ENCODE measurements at places on chromosomes 11 and 22. TPM values are rescaled to one million over a fixed set of nuclear protein-coding genes. Genes with fewer than 3 reads are reported as not detected.

Gene IGSF9B
- total RNA-seq: 1.3 TPM

Gene MOV10L1
- total RNA-seq: 1.6 TPM

Gene AQP11
- 2.2 TPM for total RNA-seq

Gene ZNF280A
- not detected for total RNA-seq

Gene DBX1
- not detected for total RNA-seq

Gene COA4
- 346 TPM for total RNA-seq

Gene ADM
- total RNA-seq: 82.5 TPM

Gene ENTHD1
- total RNA-seq: not detected

Gene APOA1
- not detected for total RNA-seq

Gene ACRV1
- total RNA-seq: not detected

Gene MYEOV
- total RNA-seq: 59.0 TPM

DNA sequence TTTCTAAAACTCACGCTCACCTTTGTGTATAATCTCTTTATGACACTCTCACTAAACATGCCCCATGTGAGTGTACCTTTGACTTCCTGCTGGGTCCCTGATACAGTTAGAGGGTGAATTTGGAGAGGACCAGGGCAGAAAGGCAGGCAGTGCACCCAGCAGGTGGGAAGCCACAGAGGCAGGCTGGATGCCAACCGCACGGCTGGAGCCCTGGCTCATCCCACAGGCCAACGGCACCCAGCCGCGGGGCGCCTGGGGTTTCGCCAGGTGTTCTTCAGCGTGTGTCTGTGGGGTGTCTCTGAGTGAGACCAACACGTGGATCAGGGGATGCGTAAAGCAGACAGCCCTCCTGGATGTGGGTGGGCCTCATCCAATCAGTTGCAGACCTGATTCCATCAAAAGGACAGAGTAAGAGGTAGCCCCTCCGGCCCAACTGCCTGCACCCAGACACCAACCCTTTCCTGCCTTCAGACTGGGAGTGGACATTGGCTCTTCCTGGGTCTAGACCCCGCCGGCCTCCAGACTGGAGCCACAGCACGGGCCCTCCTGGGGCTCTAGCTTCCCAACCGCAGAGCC lies 51.6 kb downstream of the DHCR7 start:
- DNase-seq: no peak

GRCh38 chr22:45240810-45241631 lies at the start of gene KIAA0930:
KIAA0930 (minus strand) TSS chr22:45240894; CDS start chr22:45240703, 191 bp downstream.
- peak; percentile 44 for DNase-seq

GRCh38 chr11:127109796-127110480 lies 109.4 kb upstream of the KIRREL3 start:
- no peak for DNase-seq

GRCh38 chr11:93166194-93166593 lies 31.6 kb downstream of the SLC36A4 start:
- DNase-seq: no peak

GRCh38 chr11:87662287-87662686 lies 513.0 kb downstream of the RAB38 start:
- no peak for DNase-seq

DNA sequence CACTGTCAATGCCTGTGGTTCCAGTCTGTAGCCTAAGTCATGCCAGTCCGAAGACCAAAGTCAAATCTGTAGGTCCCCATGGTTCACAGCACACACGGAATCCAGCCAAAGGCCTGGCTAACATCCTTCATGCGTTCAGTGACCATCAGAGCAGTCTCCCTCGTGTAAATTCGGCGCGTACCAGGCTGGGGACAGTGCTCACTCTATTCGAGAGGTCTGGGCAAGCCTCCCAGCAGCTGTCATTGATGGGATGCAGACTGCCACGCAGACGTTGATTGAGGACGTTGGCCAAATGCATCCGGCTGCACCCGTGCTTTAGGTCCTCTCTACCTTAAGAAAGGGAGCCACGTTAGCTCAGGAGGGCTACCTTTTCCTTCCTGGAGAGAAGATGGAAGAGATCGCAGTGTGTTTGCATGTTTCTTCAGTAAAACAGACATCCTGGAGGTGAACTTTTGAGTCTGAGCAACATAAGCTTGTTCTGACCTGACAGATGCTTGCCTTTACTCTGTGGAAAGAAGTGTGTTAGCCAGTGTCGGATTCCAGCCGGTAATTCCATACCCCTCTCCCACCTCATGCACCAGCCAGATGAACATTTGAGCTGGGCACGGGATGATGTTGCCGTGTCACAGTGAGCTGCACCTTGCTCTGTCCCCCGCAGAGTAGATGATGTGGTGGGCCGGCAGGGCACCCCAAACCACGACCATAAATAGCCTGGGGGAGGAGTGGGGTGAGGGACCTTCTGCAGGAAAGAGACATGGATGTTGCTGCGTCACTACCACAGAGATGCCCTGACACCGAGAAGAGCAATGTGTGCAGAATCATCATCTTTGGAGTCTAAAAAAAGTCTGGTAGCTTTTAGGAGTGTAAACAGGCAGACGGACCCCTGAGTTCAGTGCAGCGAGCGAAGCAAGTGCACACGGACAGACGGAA lies 12.2 kb downstream of the CTTN start:
- no peak for DNase-seq

- DNase-seq: peak; percentile 79
Observed at GRCh38 chr11:57751676-57752253, at the start of gene BTBD18. BTBD18 (minus strand) TSS chr11:57751819; CDS start chr11:57751188, 631 bp downstream.

DNA sequence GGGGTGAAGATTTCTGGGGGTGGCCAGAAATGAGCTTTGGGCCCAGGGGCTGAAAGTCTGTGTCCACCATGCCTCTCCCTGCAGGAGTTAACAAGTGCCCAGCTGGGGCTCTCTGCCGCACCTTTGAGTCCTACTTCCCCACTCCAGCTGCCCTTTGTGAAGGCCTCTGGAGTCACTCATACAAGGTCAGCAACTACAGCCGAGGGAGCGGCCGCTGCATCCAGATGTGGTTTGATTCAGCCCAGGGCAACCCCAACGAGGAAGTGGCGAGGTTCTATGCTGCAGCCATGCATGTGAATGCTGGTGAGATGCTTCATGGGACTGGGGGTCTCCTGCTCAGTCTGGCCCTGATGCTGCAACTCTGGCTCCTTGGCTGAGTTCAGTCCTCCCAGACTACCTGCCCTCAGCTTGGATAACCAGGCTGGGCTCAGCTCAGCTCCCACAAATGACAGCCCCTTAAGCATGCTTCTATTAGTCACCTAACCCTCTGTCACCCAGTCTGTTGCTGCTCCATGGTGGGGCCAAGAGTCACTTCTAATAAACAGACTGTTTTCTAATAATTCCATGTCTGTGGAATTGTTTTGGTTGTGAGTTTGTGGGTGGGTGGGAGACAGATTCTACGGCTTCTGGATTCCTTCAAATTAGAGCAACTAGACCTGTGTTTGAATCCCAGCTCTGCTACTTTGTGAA lies 3.0 kb upstream of the INPPL1 start:
- DNase-seq: no peak

DNA sequence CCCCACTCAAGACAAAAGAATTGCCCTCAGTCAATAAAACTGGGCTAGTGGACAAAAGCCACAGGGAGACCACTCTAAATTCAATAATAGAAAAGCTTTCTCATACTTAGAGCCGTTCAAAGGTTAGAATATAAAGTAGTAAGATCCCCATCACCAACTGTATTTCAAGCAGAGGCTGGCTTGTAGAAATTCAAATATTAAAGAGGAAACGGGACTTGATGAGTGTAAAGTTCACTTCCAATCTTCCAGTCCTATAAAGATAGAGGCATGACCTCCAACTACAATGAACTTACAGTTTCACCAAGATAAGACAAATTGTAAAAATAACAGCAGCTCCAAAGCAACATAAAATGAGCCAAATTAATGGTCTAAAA lies 70.4 kb downstream of the CCDC34 start:
- no peak for DNase-seq

- no peak for DNase-seq
Observed at GRCh38 chr22:36015155-36015810, 13.3 kb downstream of the RBFOX2 start.

GRCh38 chr22:17242641-17243040 lies 23.4 kb upstream of the ADA2 start:
- DNase-seq: no peak

GRCh38 chr11:3052109-3052479 lies 5.1 kb downstream of the CARS1 start:
- DNase-seq: no peak

DNA sequence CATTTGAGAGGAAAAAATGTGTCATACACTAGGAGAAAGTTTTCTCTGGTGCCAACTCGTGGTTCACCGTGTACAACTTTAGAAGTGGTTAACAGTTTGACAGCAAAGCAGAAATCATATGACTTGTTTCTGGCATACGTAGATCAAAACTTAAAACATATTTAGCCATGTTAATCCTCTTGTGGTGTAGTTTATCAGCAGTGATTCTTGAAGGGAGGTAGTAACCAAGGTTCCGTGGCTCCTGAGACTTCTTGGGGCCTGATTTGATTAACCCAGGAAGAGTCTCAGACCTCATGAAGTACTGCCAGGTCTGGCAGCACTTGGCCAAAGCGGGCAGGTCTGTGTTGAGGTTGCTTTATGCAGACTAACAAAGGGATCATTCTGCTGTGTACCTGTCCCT lies 40.5 kb downstream of the SREBF2 start:
- no peak for DNase-seq

DNA sequence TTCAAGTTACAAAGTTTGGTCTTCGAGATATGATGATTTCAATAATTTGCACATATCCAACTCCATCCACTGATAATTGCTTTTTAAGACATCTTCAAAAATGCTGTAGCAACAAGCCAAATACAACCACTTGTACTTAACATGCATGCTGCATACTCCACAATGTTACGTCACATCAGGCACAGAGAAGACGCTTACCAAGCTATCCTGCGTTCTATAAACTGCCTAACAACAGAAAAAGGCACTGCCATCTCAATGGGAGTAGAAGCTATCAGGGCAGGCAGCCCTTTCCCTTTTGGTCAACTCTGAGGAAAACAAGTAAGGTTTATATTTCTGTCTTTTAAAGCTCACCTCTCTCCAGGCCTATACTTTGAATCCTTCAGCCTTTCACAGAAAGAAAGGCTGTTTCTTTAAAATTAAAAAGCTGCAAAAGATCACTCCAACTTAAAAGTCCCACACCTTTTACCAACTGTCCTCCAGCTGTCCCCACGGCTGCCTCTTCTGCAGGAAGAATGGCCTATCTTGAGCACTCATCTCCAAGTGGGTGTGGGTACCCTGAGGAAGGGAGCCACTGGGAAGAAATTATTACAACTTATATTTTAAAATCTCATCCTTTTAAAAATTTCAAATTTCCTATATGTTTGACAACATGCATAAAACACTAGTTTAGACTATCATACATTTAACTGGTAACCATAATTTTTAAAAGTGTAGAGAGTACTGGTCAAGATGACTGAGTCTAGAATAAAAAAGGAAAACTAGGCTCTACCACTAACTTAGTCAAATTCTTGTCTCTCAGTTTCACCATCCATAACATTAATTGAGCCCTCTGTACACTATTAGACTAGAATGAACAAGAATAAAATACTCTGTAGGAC lies 14.5 kb downstream of the PHF21A start:
- no peak for DNase-seq

DNA sequence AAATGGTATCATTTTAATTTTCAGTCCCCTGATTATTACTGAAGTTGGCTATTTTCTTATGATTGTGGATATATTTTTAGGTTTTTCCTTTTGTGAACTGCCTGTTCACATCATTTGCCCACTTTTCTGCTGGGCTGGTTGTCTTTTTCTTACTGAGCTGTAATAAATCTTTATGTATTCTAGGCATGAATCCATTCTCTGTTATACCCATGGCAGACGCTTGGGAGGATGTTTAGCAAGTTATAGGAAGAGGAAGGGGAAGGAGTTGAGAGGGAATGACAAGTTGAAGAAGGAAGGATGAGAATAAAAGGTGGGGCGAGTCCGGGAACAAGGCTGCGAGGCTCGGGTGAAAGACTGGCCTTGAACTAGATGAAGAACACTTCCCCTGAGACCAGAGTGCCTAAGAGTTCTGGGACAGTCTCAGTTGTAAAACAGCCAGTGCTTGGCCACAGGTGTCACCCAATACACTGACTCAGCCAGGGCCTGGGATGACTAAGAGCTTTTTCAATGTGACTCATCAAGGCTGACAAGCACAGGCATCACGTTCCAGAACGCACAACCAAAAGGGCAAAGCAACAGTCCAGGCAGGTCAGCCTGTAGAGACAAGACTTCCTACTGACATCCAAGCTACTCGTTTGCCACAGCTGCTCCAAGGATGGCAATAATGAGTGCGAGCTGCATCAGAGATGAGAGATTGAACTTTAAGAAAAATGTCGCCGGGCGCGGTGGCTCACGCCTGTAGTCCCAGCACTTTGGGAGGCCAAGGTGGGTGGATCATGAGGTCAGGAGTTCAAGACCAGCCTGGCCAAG lies 35.2 kb downstream of the LRFN4 start:
- peak; percentile 99 for DNase-seq

DNA sequence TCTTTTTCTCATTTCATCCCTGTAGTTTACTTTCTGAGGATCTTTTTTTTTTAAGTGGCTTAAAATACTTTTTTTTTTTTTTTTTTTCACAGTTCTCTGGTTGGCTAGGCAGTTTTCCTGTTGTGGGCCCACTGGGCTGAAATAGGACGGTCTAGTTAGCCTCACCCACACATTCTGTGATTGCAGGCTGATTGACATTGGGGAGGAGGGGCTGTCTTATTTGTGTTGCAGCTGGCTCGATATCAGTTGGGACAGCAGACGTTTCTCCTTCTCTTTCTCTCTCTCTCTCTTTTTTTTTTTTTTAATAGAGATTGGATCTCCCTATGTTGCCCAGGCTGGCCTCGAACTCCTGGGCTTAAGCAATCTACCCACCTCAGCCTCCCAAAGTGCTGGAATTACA lies 6.9 kb downstream of the BCR start:
- DNase-seq: no peak

DNA sequence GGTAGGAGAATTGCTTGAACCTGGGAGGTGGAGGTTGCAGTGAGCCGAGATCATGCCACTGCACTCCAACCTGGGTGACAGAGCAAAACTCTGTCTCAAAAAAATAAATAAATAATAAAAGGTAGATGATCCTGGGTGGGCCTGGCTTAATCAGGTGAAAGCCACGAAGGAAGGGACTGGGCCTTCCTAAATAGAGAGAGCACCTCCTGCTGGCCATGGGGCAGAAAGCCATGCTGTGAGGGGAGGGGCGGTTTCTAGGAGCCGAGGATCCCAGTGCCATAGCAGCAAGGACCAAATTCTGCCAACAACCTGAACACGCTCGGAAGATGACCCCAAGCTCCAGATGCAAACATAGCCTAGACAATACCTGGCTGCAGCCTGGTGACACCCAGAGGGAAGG lies 24.5 kb upstream of the DGKZ start:
- DNase-seq: no peak

GRCh38 chr11:123137431-123138224 lies 57.4 kb downstream of the CLMP start:
- DNase-seq: no peak

DNA sequence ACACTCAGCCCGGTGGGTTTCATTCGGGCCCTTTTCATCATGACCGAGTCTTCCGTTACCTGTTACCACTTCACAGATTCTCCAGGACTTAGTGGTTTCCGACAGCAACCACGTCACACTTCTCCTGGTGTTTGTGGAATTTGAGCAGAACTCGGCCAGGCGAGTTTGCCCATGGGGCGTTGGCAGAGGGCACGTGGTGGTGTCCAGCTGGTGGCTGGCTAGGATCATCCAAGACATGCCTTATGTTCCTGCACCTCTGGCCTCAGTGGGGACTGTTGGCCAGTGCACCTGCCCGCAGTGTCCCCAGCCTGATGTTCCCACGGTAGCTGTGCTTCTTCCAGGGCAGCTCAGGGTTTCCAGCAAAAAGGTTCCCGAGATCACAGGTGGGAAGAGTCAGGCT lies 87.3 kb downstream of the ARHGAP8 start:
- DNase-seq: no peak

GRCh38 chr11:28054821-28055220 lies 53.1 kb downstream of the KIF18A start:
- DNase-seq: no peak

- no peak for DNase-seq
Observed at GRCh38 chr22:23414727-23415489, 165.2 kb downstream of the IGLL1 start.
